Occipital lobe (tissue), 3 donors: ENCODE measurements at places on chromosomes 6 and 20. TPM values are rescaled to one million over a fixed set of nuclear protein-coding genes. Genes with fewer than 3 reads are reported as not detected.

The MAP7 gene
- total RNA-seq = 6.1 TPM

The MUCL3 gene
- total RNA-seq = not detected

The NKAPL gene
- 4.1 TPM for total RNA-seq

The WTAP gene
- 147 TPM for total RNA-seq

The LTB gene
- 0.31 TPM for total RNA-seq

The C20orf141 gene
- not detected for total RNA-seq

The TTPAL gene
- total RNA-seq = 8.3 TPM

The GNMT gene
- not detected for total RNA-seq
